ENCODE measurements at places on chromosomes 4 and X.

DNA sequence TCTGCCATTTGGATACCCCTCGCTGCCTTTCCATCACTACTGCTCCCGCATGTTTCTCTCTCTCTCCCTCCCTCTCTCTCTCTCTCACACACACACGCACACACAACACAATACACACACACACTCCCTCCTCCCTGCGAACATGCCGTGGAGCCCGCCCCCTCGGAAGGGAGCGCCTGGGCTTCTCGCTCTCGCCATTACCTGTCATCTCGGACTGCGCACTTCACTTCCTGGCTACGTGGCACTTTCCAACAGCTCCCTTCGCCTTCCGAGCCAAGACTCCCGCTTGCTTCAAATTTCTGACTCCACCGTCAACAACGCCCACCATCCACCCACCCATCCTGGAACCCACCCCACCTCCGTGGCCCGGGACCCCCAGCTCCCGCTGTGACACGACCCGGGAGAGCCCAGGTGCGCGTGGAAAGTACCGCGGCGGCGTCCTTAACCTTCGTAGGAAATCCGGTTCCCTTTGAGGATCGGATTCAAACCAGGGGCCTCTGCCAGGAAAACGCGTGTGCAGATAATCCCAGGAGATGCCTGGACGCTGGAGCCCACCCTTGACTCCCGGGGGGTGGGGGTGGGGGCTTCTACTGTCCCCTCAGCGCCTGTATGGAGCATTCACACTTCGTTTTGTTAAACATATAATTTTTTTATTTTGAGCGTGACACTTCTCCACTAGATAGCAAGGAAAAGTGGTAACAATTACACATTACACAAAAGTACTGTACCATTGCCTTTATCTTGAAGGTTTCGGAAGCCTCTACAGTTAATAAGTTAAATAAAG lies 12.5 kb downstream of the ARX start:
- DNase-seq, result no peak

GRCh38 chrX:16601885-16602284 lies 48.1 kb upstream of the S100G start:
- DNase-seq, result no peak

DNA sequence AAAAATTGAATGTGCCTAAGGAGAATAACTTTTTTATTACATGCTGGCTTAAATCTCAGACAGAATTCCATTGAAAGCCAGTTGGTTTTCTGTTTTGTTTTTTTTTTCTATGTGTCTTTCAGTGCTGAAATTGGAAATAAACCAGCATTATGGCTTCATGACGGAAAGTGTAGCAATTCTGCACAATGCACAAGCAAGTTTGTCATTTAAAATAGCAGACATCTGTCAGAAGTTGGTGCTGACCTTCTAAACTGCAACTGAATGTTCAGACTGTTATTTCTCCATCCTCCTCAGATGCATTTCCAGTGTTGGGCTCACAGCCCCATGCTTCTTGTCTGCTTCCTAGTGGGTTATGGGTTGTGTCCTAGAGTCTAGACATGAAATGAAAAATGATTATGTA lies 107.2 kb upstream of the LIMCH1 start:
- DNase-seq, result no peak

- DNase-seq, result no peak
These were observed 313.4 kb downstream of the TENM3 start for GRCh38 chr4:182556580-182556979.

DNA sequence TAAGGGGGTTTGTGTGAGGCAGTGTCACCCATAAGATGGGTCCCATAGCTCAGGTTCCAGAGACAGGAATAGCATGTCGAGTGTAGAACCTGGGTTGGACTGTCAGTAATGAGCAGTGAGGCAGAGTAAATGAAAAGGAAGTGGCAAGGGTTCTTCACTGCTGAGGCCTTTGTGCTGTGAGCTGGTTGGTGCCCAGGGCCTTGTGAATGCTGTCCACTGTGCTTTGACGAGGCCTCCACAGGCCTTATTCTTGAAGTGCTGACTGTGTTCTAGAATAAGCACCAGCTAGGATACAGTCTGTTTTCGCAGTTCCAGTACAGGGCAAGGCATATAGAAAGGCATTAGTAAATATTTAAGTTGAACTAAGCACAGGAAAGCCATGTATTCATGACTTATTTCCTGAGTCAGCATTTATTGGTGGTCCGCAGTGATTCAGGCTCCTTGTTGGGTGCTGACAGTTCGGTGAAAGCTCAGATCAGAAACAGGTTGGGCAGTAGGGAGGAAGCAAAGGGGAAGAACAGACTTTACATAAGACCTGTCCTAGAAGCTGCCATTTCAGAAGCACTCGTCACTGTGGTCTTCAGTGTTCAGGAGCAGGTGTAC lies 25.6 kb upstream of the TADA2B start:
- DNase-seq, result no peak
